Choroid plexus epithelial cell (primary cell): ENCODE measurements at places on chromosomes 2 and 18.

DNA sequence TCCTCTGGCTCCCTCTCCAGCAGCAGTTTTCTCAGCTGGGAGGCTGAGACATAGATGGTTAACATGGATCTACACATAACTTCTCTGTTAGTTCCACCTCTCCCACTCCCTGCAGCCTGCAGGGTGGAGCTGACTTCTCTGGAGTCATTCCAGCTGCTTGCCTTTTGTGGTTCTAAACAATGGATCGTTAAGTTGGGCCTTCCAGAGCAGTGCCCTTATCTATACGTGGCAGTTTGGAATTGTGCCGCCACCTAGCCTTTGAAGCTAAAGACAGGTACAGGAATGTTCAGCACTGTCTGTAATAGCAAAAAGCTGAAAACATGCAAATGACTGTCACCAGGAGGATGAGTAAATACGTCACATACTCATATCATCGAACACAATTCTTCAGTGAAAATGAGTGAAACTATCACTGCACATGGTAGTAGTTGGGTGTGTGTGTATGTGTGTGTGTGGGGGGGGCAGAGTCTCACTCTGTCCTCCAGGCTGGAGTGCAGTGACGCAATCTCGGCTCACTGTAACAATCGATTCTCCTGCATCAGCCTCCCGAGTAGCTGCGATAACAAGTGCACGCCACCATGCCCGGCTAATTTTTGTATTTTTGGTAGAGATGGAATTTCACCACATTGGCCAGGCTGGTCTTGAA lies 50.3 kb downstream of the SH2D6 start:
- peak; percentile 44 for DNase-seq

- DNase-seq: no peak
These were observed 206.6 kb downstream of the NCK2 start for GRCh38 chr2:105951384-105951694.

GRCh38 chr2:159126432-159127022 lies 158.1 kb downstream of the TANC1 start:
- DNase-seq: peak; percentile 90

DNA sequence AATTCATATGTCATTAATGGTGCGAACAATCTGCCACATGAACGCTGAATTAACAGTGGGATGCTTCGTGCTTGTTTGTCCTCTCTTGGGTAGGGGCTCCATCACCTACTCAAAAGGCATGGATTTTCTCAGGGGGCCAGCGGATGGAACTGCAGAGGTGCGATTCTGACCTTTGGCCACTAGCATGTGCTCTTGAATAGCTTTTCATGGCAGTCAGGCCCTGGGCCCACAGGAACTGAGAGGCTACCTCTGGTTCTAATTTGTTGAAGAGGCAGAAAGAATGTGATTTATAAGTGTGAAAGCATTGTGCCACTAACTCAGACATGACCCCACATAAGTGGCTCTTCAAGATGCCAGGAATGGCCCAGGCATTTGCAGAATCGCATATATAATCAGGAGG lies 283.2 kb downstream of the INSIG2 start:
- peak; percentile 51 for DNase-seq

DNA sequence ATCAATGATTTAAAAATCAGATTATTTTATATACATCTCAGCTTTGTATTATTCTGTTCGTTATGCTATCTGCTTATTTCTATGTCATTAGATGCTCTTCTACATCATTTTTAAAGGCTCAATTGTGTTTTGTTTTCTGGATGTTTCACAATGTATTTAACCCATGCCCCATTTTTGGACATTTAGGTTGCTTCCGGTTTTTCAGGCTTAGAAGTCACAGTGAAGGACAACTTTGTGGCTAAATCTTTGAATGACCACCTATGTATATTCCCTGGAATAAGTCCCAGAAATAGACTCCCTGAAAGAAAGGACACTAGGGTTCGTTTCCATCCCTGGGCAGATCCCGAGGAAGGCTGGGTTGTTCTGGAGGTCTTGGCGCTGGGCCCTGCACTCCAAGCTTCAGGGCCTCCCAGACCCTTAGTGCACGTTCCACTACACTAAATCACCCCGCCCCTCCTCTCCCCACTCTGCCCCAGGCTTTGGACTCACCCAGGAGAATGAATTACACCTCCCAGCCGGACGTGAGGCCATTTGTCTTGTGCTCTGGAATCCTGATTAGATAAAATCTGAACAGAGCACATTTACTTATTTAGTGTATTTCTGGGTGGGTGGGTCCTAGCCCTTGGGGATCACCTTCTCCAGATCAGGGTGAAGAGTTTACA lies 188.2 kb downstream of the ZFP36L2 start:
- no peak for DNase-seq

DNA sequence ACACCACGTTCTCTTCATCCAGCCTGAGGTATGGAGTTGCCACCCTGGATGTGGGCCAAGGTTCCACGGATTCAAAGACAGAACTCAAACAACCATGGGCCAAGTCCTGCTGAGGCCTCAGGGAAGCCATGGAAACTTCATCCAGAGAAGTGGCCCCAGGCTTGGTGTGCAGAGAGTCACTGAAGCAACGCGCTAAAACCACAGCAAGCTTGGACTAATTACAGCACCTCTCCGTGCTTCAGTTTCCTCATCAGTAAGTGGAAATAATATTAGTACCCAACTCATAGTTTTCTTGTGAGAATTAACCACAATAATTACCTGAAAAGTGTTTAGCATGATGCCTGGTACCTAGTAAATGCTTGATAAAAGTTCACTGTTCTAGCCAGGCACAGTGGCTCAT lies 19.2 kb upstream of the AP1S3 start:
- no peak for DNase-seq

- DNase-seq: no peak
These were observed 93.9 kb upstream of the CCDC85A start for GRCh38 chr2:56089931-56090330.

DNA sequence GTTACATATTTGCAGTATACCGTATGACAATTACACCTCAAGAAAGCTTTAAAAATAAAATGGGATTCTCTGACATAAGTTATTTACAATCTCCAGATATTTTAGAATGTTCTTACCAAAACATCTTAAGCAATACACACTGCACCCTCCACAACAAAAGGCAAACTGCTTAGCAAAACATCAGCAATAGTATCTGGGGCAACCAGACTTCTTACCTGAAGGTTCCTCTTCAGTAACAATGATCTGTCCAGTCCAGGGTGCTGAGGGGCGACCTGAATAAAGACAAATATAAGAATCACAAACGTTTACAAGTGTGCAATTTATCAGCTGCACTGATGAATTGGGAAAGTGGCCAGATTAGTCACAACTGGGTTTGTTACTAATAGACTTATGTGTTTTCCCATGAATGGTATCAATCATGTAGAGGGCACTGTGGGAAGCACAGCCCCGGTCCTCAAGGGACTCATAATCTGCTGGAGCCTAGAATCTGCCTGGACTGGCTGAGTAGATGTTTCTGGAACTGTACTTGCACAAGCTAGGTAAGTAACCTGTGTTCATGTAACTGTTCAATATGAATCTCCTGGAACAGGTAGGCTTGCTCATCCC lies 70.7 kb downstream of the MYOM1 start:
- peak; percentile 16 for DNase-seq

DNA sequence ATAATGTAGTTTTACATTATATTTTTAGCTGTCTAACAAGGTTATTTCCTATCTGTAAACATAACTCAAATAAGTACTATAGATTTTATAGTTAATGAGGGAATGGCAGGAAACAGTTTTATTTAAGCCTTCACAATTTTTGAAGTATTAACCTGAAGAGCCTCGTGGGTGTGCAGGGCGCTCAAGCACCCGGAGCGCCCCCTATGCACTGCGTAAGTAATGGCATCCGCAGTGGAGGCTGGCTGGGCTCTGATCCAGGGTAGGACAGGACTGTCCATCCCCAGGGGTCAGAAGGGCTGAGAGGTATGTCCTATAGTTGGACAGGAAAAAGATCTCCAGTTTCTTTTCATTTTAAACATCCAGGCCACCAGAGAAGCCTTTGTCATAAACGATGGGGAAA lies 8.2 kb upstream of the GBX2 start:
- DNase-seq: peak; percentile 59

GRCh38 chr2:205270689-205271088 lies 411.6 kb upstream of the NRP2 start:
- DNase-seq: peak; percentile 7

DNA sequence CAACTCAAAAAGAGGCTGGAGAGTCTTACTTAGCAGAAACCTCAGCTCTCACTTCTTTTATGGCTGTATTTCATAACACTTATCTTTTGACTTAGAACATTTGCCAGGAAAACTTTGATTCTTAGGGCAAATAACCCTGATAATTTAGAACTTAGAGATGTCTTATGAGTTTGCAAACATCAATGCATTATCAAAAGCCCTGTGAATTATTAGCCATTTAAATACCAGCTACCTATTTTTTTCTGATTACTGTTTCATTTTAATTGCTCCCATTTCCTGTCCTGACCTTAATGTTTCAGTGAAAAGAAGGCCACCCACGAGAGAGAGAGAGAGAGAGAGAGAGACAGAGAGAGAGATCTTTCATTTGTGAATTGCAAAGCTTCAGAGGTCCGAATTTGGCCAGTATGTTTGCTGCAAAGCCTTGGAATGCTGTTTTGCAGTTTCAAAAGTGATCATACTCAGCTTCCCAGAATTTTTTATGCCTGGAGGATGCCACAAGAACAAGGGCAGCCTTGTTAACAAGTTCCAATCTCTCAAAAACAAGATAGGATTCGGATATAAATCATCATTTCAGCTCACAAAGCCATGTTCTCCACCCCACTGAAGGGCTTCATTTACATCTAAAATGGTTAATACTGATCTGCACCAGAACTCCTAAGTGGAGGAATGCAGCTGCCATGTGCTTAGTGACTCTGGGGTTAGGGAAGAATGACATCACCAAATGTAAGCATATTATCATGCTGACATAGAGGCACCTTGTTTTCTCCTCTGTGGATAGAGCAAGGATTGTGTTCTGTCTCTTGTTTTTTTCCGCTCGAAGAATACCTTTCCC lies 478.2 kb downstream of the ARHGAP15 start:
- DNase-seq: peak; percentile 11
